ENCODE measurements at places on chromosomes 6 and 20. TPM values are rescaled to one million over a fixed set of nuclear protein-coding genes. Genes with fewer than 3 reads are reported as not detected.
A peak's percentile ranks its signal among the peaks of the same experiment; 100 is the strongest.

- no peak for DNase-seq
Measured at GRCh38 chr6:259316-259715, 33.0 kb upstream of the DUSP22 start.

GRCh38 chr6:132569170-132569569 lies 952 bp upstream of the TAAR6 start:
- DNase-seq, result no peak

DNA sequence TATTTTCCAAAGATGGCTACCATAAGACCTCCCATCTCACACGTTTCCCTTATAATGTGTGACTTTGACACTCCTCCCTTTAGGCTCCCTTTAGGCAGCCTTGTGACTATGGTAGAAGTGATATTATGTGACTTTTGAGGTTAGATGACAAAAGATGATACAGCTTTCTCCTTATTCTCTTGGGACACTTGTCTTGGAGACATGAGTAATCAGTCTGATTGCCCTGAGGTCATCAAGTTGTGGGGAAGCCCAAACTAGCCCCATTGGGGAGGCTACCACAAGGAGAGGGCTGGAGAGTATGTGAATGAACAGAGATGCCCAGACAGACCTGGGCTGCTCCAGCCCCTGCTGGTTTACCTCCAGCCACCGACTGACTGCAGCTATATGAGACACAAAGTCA lies 10.6 kb upstream of the DLK2 start:
- no peak for DNase-seq

DNA sequence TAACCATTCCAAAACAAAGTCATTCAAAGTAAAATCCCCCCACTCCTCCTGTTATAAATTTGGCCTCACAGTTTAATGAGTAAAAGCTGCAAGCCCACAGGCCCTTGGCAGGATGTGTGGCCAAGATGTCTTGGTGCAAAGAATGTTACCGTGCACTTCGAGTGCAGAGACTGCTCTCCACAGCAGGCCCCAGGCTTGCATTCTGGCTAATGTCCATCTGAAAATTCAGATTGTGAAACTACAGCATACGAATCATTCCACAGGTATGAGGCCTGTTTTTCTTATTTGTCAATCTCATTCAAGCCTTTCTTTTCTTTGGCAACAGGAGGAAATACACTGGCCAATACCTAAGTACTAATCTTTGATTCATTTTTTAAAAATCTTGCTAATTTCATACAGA lies 7.1 kb downstream of the RPS6KA2 start:
- DNase-seq, result peak; percentile 88

DNA sequence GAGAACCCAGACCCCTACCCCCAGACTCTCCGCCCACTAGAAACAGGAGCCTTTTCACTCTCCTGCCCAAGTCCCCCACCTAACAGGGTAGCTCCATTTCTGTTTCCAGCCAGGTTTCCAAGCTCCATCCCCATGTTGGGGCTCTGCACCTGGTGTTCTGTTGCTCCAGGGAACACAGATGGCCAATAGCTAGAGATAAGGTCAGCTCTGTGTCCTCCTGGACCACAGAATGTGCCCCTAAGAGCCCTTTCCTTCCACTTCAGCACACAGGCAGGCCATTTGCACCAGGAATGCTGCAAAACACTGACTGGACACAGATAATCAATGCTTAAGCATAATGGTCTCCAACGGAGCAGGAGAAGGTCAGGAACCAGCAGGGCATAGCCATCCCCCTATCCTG lies 159.4 kb downstream of the QRSL1 start:
- DNase-seq, result no peak

GRCh38 chr6:37134396-37135191 lies 35.4 kb upstream of the PIM1 start:
- DNase-seq, result peak; percentile 97

- no peak for DNase-seq
Measured at GRCh38 chr6:153059757-153060156, 57.2 kb upstream of the MTRF1L start.

GRCh38 chr6:35445691-35446090 lies 6.4 kb upstream of the FANCE start:
- peak; percentile 34 for DNase-seq

DNA sequence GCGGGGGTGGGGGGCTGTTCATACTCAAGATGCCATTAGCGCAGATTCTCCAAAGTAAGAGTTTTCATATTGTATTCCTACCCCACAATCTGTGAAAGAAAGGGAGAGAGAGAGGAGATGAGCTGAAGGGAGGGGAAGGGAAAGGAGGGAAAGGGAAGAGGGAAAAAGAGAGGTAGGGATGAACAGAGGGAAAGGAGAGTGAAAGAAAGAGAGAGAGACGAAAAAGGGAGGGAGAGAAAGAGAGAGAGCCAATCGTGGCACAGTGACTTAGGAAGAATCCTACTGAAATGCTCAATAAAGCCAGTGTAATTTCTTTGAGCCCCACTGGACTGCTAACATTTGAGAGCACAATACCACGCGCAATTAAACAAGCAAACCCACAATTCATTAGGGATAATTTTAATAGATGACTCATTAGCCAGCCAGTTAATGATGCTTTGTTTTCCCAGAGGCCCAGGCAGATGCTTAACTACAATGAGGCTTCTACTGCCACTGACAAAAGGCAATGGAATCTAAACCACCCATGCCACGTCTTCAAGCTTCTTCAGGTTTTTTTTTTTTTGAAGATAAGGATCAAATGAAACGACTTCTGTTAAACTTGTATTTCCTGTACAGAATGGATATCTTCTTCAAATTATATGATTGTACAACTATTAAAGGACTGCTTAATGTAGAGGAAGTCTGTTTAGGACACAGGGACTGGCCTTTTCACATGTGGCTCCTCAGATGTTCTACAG lies 306.8 kb downstream of the FOXC1 start:
- DNase-seq, result peak; percentile 79

- no peak for DNase-seq
Measured at GRCh38 chr6:12186528-12186927, 103.6 kb upstream of the EDN1 start.

- DNase-seq, result no peak
Measured at GRCh38 chr6:127277878-127278843, 11.5 kb downstream of the RNF146 start.

- peak; percentile 58 for DNase-seq
Measured at GRCh38 chr6:127855542-127856159, 45.2 kb downstream of the THEMIS start.

GRCh38 chr6:938916-939315 lies 246.0 kb upstream of the EXOC2 start:
- DNase-seq, result no peak

DNA sequence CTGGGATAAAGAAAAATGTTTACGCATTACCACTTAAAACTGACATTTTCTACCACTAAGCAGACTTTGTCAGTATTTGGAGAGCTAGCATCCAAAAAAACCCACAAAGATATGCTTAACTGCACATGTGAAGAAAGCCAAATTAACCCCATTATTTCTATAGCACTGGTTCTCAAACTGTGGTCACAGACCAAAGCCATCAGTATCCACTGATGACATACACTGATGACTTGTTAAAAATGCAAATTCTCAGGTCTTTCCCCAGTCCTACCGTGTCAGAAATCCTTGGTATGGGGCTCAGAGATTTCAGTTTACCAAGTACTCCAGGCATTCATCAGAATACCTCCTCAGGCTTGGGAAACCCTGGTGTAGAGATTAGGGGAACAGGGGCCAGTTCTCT lies 230.2 kb downstream of the PTPRK start:
- DNase-seq, result no peak

DNA sequence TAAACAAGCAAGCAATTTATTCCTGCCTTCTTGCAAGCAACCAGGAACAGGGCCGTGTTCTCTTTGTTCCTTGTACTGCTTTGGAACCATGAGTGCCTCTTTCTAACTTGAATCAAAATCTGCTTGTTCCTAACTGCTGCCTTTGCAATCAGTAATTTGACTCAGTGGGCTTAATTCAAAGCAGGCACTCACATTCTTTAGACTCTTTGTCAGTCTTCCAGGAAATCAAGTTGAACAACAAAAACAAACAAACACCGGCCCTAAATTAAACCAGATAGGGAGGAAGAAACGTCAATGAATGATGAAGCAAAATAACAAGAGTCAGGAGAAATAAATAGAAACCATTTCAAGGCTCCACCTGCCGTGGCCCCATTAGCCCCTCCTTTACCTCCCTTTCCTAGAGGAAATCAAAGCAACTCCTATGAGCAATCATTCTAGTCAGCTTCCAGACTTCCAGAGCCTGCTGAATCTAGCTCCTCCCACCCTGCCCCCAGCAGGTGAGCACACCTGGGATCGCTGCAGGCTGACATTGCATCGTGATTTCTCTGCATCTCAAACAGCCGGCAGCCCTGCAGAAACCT lies 582.2 kb upstream of the FLRT3 start:
- peak; percentile 77 for DNase-seq

- DNase-seq, result no peak
Measured at GRCh38 chr6:150605333-150605732, 5.6 kb downstream of the PLEKHG1 start.

- peak; percentile 16 for DNase-seq
Measured at GRCh38 chr6:161327360-161327953, 53.6 kb upstream of the AGPAT4 start.

- no peak for DNase-seq
Measured at GRCh38 chr20:2342243-2342642, 38.5 kb upstream of the TGM6 start.

GRCh38 chr20:50494428-50494827 lies 15.8 kb upstream of the PTPN1 start:
- no peak for DNase-seq

GRCh38 chr6:41575598-41575997 lies 29.4 kb downstream of the FOXP4 start:
- no peak for DNase-seq

DNA sequence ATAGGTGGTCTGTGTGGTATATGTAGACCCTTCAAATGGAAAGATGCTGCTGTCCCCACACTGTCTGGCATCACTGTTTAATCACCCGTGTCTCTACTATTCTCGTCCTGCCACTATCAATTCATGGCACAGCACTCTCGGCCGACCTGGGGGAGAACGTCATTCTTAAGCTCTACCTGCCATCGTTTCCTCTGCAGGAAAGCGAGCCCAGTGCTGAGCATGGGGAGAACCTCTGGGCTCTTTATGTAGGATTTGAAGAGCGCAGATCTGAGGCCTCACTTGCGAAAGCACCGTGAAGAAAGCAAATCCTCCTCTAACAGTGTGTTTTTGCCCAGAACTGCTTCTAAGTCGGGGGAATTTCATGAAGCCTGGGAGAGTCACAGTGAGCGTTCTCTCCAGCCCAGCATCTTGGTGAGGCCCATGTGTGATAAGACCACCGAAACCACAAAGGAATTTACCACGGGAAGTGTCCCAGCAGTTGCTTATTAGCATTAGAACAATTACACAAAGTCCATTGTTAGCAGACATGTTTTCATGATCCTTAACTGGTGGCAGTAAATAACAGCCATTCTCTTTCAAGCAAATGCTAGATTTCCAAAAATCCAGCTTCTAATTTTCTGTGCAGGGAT lies 124.3 kb downstream of the SCML4 start:
- DNase-seq, result no peak

Gene GTSF1L
- not detected for total RNA-seq

Gene SLC16A10
- 2.9 TPM for total RNA-seq

Gene C6orf15
- not detected for total RNA-seq

Gene CPXM1
- total RNA-seq, result not detected

Gene SLC22A16
- not detected for total RNA-seq

Gene OR2H2
- total RNA-seq, result not detected

Gene PLEKHG1
- 1.3 TPM for total RNA-seq

Gene FAM83B
- 0.07 TPM for total RNA-seq

Gene SRMS
- total RNA-seq, result 0.63 TPM

Gene DEFB124
- total RNA-seq, result not detected

Gene POU5F1
- not detected for total RNA-seq

Gene PARD6B
- 3.7 TPM for total RNA-seq

Gene BANF2
- not detected for total RNA-seq

Gene KCNK15
- 3.0 TPM for total RNA-seq

Gene GRM1
- not detected for total RNA-seq
